ENCODE measurements at places on chromosomes 5 and 9.

- DNase-seq, result no peak
These were observed 274.5 kb downstream of the GADD45G start for GRCh38 chr9:89879276-89879675.

DNA sequence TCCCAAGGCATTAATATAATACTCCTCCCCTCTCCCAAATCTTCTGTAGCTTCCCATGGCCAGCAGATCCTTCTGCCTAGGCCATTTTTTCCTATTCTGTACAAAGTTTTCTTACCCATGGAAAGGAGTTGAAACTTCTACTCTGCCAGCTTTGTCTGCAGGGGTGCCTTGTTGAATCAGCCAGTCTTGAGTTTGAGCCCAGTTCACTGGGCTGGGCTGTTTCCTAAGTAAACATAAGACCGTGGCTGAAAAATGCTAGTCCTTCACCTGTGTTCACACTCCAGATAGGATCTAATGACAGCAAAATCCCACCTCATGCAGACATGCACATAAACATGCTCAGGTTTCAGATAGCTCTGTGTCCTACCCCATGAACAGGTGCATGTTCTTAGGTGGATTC, 10.4 kb downstream of the TEX48 start:
- DNase-seq, result no peak

DNA sequence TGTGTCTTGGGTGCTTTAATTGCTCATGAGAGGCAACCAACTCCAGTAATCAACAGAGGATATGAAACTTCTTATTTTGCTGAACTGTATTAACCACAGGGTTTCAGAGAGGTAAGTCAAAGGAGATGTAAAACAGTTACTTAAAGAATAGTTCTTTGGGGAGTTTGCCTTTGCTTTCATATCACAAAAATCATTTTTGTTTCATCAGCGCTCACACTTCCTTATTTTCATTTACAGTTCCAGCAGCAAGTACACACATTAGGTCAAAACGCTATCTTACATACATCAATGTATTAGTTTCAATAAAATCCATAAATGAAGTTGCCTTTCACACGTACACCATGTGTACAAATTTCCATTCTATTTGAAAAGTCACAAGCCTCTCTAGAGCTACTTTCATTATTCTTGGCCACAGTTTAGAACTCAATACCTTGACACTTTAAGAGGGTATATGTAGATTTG, 50.1 kb downstream of the ST8SIA4 start:
- DNase-seq, result no peak

DNA sequence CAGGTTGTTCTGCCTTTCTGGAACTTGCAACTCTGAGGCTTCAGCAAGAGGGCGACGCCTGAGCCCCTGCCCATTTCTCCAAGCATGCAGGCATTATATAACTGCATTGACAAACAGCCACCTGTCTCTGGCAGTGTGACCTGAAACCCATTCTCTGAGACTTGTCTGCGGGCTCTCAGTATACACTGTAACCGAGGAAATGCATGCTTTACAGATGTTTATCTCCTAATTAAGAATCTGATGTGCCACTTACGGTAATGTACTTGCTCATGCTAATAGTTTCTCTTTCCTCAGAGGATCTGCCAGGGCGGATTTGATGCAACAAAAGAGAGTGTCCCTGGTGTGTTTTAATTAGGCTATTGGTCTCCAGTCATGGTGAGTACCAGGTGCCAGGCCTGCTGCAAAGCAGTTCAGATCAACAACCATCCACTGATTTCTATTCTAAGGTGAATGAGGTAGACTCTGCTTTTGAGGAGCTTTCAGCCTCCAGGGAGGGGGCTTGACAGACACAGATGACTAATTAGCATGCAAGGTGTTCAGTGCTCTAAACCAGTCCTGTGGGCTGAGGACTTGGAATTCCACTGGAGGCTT, 593.7 kb upstream of the KLF4 start:
- DNase-seq, result no peak

GRCh38 chr9:27485158-27485557, 38.9 kb upstream of the IFNK start:
- no peak for DNase-seq

GRCh38 chr9:20189871-20190270, 401.0 kb upstream of the SLC24A2 start:
- no peak for DNase-seq

DNA sequence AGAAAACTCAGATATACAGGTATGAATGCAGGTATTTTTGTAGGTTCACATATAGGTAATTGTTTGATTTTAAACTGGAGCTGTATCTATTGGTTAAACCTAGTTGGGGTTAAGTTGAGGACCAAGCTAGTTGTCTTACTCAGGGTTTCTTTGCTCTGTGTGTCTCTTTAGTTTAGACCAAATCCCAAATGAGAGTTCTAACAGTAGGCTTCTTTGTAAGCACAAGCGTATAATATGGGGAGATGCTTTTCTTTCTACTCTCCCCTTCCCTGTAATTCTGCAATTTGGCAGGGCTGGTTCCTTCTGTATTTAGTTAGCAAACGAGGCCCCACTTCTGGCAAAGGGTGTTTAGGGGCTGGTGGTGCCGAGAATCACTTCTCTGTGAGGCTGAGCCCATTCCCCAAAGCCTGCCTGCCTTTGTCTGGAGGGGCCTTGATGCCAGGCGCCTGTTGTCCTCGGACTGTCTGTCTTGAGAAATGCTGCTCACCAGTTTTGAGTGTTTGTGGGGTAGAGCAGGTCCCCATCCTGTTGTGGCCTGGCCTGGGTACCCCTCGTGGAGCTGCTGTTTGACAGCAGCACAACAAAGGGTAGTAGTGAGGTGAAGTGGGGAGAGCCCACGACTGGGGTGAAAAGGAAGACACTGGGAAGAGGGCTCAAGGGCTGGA, 259.3 kb downstream of the FANCC start:
- no peak for DNase-seq

GRCh38 chr9:126614455-126615244, 922 bp downstream of the LMX1B start:
- no peak for DNase-seq

Measured in stimulated activated CD4-positive, alpha-beta T cell treated with anti-CD3 and anti-CD28 coated beads, TNF-alpha, amount 100 ng/mL, for 1 hour (primary cell).